Activated T-helper 9 cell treated with anti-CD3 and anti-CD28 coated beads, Interleukin-2, amount 50 U/mL, for 16 hours (primary cell): ENCODE measurements at places on chromosomes 6 and 20.
A peak's percentile ranks its signal among the peaks of the same experiment; 100 is the strongest.

- no peak for DNase-seq
Observed at GRCh38 chr20:35173576-35174192, 1.8 kb downstream of the PROCR start.

- DNase-seq: no peak
Observed at GRCh38 chr6:95574811-95575210, 2.5 kb upstream of the MANEA start.

DNA sequence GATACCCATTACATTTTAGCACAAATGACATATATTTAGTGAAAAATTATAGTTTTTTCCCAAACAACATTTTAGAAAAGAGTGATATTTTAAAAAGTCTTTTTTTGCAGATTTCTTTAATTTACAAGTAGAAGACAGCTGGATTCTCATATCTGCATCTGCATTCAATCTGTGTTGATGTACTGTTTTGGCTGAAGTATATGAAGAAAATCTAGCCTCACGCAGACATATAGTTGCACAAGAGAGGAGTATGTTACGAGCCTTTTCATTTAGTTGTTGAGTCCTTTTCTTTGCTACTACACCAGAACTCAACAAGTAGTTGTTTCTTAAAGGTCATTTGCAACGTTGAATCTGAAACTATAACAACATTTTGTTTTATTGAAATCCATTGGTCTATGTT, 314.3 kb upstream of the SUPT3H start:
- no peak for DNase-seq

- DNase-seq: no peak
Observed at GRCh38 chr20:30513050-30513628, 744.3 kb upstream of the DEFB115 start.

DNA sequence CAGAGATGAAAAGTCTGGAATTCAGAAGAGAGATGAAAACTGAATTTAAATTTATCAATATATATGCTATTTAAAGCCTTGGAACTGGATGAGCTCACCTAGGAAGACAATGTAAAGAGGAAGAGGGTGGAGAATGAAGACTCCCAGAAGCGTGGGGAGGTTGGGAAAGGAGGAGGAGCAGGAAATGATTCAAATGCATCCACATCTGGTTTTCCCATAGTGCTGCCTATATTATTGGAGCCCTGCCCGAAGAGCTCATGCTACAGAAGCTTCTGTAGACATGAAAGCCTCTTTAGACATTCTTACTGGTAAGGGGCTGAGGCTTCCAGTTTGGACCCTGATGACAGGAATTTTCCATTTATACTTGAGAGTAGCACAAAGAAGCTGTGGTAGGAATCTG, 19.2 kb downstream of the PDE7B start:
- no peak for DNase-seq

- DNase-seq: no peak
Observed at GRCh38 chr20:9686866-9687265, 152.0 kb downstream of the PAK5 start.

GRCh38 chr6:43338243-43338642, 29.6 kb upstream of the CRIP3 start:
- no peak for DNase-seq

DNA sequence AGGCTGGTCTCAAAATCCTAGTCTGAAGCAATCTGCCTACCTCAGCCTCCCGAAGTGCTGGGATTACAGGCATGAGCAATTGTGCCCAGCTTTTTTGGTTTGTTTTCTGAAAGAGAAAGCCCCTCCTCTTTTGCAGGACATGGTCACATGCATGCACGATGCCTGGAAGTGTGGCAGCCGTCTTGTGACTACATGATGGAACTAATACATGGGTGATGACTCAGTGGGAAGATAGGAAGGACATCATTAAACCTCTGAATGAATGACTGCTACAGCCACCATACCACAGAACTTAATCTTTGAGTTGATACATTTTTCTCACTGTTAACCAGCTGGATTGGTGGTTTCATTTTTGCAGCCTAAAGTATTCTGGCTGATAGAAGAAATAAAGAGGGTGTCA, 13.4 kb upstream of the CTNNBL1 start:
- DNase-seq: no peak

- DNase-seq: no peak
Observed at GRCh38 chr6:161882196-161882765, 608.4 kb upstream of the AGPAT4 start.

GRCh38 chr6:71902261-71902660, 15.9 kb downstream of the RIMS1 start:
- DNase-seq: no peak

- no peak for DNase-seq
Observed at GRCh38 chr6:116528780-116529179, 16.7 kb downstream of the TRAPPC3L start.

- DNase-seq: no peak
Observed at GRCh38 chr6:125303512-125303854, 1.7 kb upstream of the HDDC2 start.

GRCh38 chr6:2687456-2687855, 63.3 kb downstream of the MYLK4 start:
- DNase-seq: no peak

GRCh38 chr6:161074496-161075121, 83.0 kb downstream of the MAP3K4 start:
- no peak for DNase-seq

- DNase-seq: no peak
Observed at GRCh38 chr6:150306290-150306689, 62.5 kb upstream of the IYD start.

- DNase-seq: no peak
Observed at GRCh38 chr6:16822975-16823717, 61.9 kb upstream of the ATXN1 start.

DNA sequence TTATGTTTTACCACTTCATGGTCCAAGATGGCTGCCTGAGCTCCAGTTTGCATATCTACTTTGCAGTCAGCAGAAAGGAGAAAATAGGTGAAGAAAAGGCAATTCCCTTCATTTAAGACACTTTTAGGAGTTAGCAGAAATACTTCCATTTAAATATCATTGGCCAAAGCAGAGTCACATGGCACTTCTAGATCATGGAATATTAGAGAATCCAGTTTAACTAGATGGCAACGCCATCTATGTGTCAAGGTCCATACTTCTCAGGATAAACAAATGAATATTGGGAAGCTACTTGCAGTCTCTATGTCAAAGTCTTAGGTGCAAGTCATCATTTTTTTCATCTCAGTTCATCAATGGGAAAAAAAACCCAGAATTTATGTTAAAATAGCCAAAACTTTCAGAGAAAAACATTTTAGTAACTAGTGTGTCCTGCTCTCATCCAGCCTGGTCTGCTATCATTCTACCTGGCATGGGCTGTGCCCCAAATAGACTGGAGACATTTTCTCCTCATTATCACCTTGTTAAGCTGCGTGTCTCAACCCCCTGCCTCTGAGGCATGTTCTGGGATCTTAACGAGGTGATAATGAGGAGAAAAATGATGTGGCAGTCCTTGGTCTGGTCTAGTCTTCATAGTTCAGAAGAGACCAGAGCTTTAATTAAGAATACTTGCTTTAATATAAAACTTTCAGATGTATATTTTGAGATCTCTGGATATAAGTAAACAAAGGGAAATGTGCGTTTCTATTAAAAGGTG, 227.3 kb downstream of the TBX18 start:
- DNase-seq: no peak

GRCh38 chr6:113564371-113565171, 292.6 kb upstream of the MARCKS start:
- no peak for DNase-seq

- DNase-seq: peak; percentile 28
Observed at GRCh38 chr20:63850689-63851547, 10.4 kb upstream of the ABHD16B start.

GRCh38 chr6:11040134-11040533, 4.0 kb downstream of the ELOVL2 start:
- no peak for DNase-seq

- DNase-seq: no peak
Observed at GRCh38 chr6:150930841-150931240, 65.3 kb downstream of the MTHFD1L start.

DNA sequence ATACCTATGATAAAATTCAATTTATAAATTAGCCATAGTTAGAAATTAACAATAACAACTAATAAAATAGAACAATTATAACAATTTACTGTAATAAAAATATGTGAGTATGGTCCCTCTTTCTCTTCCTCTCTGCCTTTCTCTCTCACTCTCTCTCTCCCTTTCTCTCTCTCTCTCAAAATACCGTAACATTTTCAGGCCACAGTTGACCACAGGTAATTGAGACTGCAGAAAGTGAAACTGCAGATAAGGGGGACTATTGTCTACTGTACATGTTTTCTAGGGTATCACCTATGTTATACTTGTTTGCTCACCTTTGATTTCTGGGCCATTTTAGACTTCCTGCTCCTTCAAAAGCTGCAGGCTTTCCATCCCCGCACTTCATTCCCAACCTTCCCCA, 46.8 kb downstream of the LY86 start:
- DNase-seq: no peak

DNA sequence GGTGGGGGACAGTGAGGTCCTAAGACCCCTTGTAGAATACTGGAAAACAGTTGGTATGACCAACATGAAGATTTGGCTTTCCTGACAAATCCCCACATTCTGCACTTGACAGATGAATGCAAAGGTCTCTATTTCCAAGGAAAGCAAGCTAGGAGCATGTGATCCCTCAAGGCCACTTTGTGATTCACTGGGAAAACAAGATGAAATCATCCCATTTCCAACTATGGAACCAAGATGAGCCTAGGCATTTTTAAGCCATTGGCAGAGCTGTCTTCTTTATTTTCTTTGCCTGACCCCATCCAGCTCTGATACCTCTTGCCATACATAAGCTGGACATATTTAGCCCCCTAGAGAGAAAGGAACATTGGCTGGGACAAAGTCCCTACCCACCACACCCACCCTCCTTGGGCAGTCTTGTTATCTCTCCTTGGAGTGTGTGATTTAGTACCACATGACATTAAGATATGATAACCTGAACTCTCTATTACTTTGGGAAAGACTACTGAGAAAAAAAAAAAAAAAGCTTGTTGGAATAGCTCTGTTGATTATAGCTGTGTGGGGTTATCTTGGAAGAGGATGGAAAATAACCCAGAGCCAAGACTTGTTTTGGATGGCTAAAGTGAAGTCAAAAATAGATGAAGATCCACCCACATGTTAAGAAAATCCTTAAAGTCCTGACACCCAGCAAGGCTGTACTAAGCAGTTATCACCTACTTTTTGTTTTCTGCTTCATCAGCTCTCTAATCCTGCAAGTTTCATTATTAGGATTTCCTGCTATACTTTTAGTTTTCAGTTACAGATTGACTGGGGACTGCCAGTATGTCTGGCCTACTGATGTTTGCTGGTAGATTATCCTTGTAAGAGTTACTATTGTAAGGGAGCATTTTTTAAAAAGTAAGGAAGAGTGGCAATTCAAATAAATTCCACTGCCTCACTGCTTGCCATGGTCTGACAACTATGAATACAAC, 90.1 kb upstream of the PREP start:
- DNase-seq: no peak

GRCh38 chr6:132115714-132116366, 164.7 kb upstream of the CCN2 start:
- DNase-seq: no peak

DNA sequence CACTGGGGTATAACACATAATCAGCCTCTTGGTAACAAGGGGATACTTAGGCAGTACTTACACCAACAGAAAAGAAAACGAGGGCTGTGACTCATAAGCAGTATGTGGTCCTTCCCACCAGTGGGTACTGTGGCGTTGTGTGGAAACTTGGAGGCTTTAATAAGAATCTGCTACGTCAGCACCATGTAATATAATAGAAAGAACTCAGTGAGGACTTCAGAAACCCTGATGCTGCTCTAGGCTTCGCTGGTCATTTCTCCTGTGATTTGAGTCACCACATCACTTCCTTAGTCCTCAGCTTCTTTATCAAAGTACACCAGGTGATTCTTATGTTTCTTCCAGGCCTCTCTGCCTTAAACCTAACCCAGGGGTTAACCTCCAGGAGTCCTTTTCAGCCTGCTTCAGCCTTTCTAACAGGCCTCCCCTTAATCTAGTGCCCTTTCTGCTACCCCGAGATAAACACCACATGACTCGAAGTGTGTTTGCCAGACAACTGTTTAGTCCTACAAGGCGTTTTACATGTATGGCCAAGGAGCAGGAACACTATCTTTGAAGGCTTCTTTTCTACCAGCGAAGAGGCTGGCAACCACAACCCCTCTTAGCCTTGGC, 68.5 kb downstream of the FYN start:
- peak; percentile 55 for DNase-seq

- DNase-seq: no peak
Observed at GRCh38 chr6:90217506-90218127, 79.0 kb downstream of the BACH2 start.

DNA sequence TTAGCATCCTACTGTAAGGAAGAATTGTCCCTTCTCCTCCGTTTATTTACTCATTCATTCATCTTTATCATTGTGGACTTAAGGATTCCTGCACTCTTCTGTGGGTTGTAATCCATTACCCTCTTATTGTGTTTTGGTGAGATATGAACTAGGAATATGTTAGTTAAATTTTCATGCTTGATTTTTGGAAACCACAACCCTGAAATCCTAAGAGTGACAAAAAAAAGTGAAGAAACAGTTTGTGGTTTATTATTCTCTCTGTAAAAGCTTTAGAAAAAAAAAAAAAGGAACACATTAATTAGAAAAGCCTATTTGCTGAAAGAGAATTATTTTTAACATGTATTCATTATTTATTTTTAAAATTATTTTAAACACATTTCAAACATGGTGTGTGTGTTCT, 36.7 kb upstream of the INSM1 start:
- no peak for DNase-seq

DNA sequence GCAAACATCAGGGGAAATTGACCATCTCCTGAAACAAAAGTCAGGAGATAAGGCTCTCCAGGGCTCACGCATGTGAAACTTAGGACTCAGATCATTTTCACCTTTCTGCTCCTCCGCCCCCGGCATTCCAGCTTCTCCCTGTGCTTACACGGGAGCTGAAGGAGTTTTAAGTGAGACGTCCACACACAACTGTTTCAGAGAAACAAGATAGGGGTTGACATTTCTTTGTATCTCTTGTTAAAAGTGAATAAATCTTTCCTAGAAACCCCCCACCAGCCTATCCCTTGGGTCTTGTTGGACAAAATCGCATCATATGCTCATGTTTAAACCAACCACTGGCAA, 46.1 kb downstream of the FAM50B start:
- no peak for DNase-seq

DNA sequence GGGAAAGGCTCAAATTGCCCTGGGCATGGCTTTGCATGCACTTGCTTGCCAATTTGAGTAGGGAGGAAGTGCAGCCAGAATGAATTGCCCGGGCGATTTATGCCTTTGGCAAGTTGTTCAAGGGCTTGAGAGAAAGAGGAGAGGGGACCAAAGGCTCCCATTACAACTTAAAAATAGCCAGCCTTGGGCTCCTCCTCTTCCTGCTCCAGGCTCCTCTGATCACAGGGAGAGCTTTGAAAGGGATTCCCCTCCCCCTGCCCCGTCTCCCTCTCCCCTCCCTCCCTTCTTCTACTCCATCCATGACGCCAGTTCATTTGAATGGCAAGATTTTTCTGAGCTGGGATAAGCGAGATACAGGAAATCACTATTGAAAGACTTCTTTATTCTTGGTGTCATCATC, 304.9 kb upstream of the JAG1 start:
- DNase-seq: no peak

DNA sequence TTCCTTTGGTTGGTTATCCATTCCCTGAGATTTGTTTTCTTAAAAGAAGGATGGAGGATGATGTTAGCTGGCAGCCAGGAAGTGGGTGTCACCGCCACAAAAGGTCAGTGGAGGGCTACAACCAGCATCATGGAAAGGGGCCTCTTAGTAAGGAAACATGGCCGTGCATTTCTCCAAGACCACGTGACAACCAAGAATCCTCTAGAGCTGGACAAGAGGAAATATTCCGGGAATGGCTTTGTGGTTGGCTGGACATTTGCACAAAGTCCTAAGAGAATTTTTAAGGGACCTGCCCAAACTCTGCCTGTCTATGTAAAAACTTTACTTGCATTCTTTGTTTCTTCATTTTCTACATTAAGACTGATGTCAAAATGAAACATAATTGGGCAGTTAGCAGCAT, 399.9 kb upstream of the MARCKS start:
- DNase-seq: no peak
